EL (cell line): ENCODE measurements at places on chromosomes 12 and 14.

DNA sequence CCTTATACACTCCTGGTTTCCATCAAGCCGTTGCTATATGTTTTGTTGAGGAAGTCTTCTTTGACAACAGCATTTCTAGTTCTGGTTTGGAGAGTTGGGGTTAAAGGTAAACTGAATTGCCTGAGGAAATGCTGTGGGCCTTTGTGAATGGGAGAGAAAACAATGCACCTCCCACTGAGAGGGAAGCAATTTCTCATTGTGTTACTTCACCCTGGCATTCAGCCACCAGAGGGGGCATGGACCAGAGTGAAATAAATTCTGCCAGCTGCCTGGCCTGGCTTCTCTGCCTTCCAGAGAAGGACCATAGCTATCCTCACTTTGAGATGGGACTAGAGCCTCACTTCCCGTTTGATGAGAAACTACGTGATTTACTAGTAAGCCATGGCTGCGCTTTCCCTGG is 475.3 kb downstream of the EGLN3 start:
- DNase-seq: peak; percentile 69

- DNase-seq: peak; percentile 25
Measured at GRCh38 chr14:58465421-58465820, 37.9 kb downstream of the KIAA0586 start.

- DNase-seq: no peak
Measured at GRCh38 chr12:112503512-112503911, 84.8 kb downstream of the PTPN11 start.

GRCh38 chr12:108704527-108704926 is 26.8 kb downstream of the CORO1C start:
- DNase-seq: no peak

DNA sequence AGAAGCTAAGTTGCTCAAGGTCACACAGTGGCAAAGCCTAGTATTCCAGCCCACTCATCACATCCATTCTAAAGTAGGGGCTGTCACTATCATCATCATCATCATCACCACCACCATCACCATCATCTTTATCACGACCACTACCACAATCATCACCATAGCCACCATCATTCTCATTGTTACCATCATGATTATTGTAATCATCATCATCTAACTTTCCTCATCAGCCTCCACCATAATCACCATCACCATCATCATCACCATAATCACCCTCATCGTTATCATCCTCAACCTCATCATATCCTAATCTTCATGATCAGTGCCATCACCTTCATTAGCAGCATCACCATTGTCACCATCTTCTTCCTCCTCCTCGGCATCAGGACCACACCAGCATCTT is 48.7 kb downstream of the NOS1 start:
- no peak for DNase-seq

GRCh38 chr14:104689881-104690711 is 678 bp downstream of the INF2 start:
- DNase-seq: peak; percentile 40

- no peak for DNase-seq
Measured at GRCh38 chr14:31962920-31963319, 114.2 kb upstream of the ARHGAP5 start.

- no peak for DNase-seq
Measured at GRCh38 chr12:43079476-43079875, 472.5 kb downstream of the ADAMTS20 start.
